ENCODE measurements at places on chromosomes 2 and 18.

- no peak for DNase-seq
These were observed 2.2 kb downstream of the CDKL4 start for GRCh38 chr2:39241588-39241987.

GRCh38 chr2:71605781-71606241 is 152.4 kb downstream of the DYSF start:
- DNase-seq: no peak

DNA sequence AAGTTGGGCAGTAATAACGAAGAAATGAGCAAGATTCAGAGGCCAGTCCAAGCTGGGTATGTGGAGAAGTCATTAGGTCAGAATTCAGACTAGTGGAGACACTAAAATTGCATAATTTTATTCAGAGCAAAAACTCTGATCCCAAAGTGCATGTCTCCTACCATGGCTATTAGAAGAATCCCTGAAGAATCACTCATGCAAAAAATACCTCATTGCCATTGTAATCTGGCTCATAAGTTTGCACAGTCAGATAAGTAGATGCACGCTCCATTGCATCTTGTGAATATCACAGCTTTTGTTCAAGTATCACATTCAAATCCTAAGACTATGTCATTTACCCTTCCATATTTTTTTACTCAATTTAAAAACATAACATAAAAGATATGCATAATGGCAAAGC is 692.2 kb upstream of the KLHL29 start:
- no peak for DNase-seq

DNA sequence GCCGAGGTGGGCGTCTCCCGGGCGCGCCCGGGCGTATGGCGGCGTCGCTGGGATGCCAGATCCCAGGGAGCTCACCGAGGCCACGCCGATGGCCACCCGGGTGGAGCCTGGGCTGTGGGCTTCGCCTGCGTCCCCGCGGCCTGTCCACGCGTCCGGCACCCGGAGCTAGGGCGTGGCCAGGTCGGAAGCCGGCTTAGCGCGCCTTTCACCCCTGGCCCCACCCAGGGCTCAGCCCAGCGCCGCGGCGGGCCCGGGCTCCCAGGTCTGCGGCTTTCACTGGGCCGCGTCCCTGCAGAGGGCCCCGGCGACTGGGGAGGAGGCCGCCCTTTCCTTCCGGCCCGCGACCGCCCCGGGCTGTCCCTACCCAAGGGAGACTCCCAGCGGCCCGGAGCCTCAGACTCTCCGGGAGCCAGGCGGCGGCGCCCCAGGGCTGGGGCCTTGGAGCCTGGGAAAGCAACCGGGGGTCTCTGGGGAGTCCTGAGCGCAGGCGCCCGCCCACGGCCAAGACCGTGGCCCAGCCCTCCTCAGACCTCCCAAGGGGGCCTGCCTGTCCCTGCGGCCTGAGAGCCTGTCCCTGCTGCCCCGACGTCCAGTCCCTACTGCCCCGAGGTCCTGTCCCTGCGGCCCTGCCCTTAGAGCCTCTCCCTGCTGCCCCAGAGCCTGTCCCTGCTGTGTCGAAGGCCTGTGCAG is 36.3 kb upstream of the ITM2C start:
- DNase-seq: no peak

DNA sequence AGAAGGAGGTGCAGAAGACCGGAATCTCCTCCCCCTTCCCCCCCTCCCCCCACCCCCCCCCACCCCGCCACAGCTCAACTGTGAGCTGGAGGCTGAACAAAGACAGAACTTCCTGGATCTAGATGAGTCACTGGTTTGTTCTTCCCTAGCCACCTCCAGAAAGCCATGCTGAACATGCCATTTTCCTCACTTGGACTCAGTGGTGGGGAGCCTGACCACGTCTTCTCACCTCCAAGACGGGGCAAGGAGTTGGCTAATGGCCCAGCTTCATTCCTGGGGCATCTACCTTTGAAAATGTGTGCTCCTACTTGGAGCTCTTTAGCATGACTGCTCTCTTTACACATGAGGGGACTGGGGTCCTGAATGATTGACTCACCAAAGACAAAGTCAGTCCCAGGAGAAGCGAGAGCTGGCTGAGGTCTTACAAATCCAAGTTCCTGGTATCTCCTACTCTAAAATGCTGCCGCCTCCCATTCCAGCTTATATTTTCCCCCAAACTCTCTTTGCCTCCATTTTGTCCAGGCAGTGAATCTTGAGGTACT is 22.6 kb upstream of the FZD5 start:
- no peak for DNase-seq

- DNase-seq: no peak
These were observed 14.4 kb upstream of the CCDC102B start for GRCh38 chr18:68783506-68783905.
